ENCODE measurements at places on chromosomes 5 and 9.
A peak's percentile ranks its signal among the peaks of the same experiment; 100 is the strongest.

DNA sequence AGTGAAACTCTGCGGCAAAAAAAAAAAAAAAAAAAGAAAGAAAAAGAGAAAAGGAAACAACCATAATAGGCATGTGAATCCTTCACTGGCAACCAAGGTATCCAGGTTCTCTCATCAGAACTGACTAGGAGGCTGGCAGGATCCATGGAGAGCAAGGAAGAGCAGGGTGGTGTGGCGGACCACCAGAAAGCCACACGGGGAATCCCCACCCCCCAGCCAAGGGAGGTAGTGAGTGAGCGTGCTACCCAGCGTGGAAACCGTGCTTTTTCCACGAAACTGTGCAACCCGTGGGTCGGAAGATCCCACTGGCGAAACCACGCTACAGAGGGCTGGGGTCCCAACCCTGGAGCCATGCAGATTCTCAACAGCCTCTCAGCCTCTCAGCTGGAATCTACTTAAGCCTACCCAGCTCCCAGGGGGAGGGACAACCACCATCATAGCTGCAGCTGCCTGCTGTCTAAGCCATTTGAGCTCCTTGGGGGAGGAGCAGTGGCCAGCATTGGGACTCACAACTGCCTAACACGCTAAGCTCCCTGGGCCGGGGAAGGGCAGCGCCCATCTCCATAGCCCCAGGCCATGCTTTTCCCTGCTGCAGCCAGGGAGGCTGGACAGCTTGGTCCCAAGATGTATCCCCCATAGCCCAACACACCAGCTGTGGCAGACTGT lies 91.6 kb downstream of the PRELID2 start:
- no peak for DNase-seq

DNA sequence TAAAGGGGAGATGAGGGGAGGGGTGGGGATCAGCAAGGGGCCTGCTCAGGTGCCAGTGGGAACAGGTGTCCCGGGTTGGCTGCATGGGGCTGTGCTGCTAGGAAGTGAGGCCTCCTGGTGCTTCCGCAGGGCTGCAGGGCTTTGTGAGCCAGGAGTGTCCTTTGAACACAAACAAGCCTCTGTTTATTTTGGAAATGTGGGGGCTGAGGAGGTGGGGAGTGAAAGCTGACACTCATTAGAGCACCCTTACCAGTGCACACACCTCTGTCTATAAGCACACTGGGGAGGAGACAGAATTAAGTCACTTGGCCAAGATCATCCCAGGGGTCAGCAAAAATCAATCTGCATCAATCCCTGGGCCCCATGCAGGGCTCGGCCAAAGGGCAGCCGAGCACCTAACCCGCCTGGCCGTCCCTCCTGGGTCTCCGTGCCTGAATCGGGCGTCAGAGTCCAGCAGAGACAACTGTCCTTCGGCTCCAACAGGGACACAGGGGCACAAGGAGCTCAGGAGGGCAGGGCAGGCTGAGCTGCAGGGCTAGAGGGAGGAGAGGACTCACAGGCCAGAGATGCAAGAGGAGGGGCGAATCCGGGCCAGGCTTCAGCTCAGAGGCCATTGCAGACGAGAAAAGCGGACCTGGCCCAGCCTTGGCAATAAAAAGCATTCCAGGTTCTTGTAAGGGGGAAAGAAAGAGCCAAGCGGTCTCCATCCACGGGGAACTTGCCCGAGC lies 99.8 kb downstream of the VAV2 start:
- no peak for DNase-seq

DNA sequence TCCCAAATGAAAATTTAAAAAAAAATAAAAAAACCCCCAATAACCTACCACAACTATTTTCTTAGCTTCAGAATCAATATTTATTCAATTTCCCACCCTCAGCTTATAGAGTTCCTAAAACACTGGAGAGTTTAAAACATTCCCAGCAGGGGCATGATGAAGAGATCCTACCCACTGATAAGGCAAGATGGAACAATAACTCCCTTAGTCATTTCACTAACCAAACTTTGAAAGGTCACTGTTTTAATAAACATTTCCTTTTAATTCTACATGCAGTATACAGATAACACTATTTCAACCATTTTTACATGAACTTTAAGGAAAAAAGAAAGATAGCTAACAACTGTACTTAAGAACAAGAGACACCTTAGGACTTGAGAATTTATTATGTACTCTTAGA lies 34.9 kb upstream of the ACOT12 start:
- no peak for DNase-seq

- no peak for DNase-seq
These were observed 117.5 kb upstream of the ZNF462 start for GRCh38 chr9:106745457-106745856.

DNA sequence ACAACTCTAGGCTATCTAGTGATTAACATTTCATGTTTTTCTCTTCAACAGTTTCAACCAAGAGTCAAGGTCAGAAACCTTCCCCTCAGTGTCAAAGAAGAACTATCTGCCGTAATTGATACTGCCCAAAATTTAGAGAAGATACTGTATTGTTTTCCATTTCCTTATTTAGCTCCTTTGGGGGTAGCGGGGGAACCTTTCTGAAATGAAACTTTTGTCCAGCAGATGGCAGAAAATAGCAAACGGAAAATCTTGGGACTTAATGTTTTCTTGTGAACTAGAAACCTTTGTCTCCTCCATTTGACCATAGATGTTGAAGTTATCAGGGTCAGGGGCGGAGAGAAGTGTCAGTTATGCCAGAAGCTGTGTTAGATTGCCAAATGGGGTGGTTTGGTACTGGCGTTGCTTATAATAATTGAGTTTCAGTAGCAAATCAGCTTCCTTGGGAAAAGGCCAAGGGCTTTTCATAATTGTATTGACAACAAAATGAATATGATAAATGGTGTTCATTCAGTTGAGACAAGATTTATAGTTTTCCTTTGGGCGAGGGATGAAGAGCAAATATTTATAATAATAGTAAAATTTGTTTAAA lies 101.7 kb upstream of the TLX3 start:
- no peak for DNase-seq

DNA sequence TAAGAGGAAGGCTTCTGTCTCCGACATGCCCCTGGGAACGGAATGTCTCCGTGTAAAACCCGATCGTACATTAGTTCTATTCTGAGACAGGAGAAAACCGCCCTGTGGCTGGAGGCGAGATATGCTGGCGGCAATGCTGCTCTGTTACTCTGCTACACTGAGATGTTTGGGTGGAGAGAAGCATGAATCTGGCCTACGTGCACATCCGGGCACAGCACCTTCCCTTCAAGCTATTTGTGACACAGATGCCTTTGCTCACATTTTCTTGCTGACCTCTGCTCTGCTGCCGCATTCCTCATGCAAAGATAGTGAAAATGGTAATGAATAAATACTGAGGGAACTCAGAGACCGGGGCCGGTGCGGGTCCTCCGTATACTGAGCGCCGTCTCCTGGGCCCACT lies 2.2 kb upstream of the DPP7 start:
- DNase-seq, result no peak

- DNase-seq, result no peak
These were observed 68.8 kb upstream of the ABL1 start for GRCh38 chr9:130766021-130766926.

DNA sequence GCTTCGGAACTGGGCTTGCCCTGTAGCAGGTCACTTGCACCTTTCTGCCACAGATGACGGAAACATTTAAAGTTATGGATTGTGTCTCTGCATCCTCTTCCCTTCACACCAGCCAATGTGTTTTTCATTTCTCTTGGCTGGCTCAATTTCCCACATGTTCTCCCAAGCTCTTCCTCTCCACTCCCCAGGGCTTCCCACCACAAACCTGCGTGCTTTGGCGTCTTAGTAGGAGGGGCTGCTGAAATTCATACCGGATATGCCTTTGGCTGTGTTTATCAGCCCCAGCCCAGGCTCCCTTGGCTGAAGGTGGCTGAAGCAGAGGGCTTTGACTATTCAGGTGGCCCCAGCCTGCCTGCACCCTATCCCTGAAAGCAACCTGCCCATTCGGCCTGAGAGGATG lies 32.1 kb downstream of the ADRB2 start:
- DNase-seq, result no peak

DNA sequence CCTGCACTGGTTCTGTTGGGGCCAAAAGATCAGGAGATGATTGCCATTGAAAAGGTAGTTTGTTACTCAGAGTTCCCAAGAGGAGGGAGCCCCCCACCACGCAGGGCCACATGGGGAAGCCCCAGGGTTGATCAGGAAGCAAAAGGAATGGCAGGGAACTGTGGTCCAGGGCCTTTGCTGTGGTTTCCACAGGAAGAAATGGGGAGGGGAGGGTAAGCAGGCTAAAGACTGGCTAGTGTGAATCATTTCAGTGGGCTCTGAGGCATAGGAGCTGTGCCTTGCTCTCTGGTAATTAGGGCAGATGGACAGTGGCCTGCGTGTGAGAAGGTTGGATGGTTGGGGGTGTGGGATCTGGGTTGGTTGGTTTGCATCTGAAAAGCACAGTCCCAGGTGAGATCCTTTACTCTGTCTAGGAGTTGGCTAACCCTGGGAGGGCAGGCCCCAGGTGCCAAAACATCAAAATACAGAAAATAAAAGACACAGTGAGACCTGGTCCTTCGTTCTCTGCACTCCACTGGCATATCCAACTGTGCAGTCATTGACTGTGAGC lies 66.1 kb downstream of the PTPDC1 start:
- no peak for DNase-seq

GRCh38 chr5:148825716-148826052 lies 727 bp upstream of the ADRB2 start:
- DNase-seq, result no peak

DNA sequence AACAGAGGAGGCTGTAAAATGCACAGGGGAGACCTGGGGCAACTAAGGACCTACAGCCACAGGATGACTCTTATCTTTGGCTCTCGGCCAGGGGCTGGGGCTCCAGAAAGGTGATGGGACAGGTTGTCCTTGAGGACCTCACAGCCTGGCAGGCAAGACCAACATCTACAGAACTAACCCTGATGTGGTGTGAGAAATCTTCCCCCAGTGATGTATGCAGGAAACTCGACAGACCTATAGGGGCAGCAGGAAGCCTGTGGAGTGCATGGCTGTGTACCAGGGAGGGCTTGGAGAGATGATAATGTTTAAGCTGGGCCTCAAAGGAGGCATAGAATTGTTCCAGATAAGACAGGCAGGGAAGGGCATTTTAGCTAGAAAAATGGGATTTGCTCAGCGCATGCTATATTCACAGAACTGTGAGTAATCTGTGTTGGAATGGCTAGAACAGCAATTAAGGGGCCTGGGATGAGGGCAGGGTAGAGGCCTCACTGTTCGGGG lies 68.5 kb upstream of the SLC25A51 start:
- no peak for DNase-seq

DNA sequence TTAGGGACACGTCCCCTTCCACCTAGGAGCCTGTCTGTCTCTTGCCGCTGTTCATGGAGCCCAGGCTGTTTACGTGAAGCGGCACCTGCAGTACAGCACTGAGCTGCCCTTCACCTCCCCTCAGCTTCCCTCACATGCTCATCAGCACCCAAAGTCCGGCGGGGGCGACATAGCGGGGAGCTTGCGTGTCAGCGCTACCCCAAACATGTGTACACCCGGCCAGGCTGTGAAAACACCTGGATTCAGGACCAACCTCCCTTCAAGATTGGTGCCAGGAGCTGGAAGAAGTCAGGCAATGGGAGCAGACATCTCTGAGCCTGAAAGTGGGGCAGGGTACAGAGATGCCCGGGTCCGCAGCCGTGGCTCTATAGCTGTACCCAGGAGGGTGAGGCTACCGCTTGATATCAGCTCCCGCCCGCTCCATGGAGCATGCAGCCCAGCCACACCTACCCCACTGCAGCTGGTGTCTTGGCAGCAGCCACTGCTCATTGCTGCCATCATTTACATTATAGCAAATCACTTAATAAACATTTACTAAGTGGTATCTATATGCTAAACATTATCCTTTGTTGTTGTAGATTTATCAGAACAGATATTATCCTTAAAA lies 712.1 kb downstream of the CDH9 start:
- no peak for DNase-seq

DNA sequence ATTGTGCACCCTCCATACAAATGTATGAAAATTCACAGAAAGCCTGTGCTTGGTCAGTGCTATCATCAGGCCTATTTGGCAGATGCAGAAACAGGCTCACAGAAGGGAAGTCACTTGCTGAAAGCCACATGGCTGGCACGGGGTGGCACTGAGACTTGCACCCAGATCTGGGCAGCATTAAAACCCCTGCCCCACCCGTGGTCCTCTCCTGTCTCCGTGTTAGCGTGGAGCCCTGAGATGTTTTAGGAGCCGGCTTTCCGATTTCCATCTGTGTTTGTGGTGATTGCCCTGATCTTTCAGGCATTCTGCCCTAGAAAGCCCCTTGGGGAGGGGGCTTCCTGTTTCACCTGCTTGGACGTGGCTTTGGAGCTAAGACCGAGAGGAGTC lies 102.2 kb upstream of the IER5L start:
- DNase-seq, result no peak

- no peak for DNase-seq
These were observed 100.5 kb upstream of the GNAQ start for GRCh38 chr9:78131969-78132700.

GRCh38 chr5:67204821-67205220 lies 8.2 kb upstream of the CD180 start:
- DNase-seq, result no peak

DNA sequence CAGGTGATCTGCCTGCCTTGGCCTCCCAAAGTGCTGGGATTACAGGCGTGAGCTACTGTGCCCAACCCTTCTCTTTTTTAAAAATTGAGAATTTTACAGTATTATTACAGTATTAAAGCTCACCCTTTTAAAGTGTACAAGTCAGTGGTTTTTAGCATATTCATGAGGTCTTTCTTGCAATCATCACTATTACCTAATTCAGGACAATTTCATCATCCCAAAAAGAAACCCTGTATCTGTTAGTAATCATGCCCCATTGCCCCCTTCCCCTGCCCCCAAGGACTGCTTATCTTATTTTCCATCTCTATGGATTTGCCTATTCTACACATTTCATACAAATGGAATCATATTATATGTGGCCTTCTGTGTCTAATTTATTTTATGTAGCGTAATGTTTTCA lies 22.6 kb upstream of the MEGF9 start:
- no peak for DNase-seq

- no peak for DNase-seq
These were observed 734.1 kb upstream of the DMAC1 start for GRCh38 chr9:8533681-8534080.

GRCh38 chr5:68239487-68239886 lies 23.9 kb downstream of the PIK3R1 start:
- peak; percentile 66 for DNase-seq

DNA sequence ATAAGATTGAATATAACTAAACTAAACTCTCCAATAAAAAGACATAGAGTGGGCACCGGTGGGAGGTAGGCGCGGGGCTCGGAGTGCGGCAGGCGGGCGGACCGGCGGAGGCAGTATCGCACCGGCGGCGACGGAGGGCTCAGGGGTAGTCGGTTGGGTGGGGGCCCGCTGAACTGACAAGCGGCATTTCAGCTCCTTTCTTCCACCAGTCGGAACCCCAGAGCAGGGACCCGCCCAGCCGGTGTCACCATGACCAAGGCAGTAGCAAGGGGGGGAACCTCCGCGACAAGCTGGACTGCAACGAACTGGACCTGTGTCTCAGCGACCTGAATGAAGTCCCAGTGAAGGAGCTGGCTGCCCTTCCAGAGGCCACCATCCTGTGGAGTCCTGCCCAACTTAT lies 156.7 kb downstream of the HINT1 start:
- DNase-seq, result no peak

- no peak for DNase-seq
These were observed 7.3 kb downstream of the ACER2 start for GRCh38 chr9:19416143-19416542.
